ENCODE measurements at places on chromosomes 7 and 10.

DNA sequence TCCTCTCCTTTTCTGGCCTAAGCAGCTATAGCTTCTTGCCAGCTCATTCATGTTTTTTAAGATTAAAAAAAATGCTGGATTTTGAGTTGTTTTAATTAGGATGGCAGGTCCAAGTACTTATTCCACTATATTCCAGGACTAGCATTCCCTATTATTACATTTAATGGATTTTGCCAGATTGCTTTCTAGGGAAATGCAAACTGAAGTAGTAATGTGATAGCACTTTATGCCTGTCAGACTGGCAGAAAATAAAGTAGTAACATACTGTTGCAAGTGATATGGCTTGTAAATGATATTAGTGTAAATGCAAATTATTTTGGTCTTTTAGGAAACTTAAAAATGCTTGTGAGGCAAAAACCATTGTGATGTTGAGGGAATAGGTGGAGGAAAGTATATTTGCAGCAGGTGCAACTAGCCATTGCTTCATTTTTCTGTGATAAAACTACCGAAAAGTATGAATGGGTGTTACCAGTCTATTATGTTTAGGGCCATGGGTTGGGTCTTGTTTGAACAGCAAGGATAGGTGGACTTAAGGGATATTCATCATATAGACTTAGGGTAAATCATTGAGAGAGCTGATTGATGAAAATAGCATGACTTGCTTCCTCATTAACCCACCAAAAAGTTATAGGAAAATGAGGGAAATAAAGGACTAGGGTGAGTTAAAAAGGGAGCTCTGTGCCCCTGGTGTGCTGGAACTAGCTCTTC, 19.9 kb downstream of the ZNRF2 start:
- DNase-seq: no peak

GRCh38 chr10:57741751-57742150, 525.9 kb downstream of the IPMK start:
- DNase-seq: no peak

DNA sequence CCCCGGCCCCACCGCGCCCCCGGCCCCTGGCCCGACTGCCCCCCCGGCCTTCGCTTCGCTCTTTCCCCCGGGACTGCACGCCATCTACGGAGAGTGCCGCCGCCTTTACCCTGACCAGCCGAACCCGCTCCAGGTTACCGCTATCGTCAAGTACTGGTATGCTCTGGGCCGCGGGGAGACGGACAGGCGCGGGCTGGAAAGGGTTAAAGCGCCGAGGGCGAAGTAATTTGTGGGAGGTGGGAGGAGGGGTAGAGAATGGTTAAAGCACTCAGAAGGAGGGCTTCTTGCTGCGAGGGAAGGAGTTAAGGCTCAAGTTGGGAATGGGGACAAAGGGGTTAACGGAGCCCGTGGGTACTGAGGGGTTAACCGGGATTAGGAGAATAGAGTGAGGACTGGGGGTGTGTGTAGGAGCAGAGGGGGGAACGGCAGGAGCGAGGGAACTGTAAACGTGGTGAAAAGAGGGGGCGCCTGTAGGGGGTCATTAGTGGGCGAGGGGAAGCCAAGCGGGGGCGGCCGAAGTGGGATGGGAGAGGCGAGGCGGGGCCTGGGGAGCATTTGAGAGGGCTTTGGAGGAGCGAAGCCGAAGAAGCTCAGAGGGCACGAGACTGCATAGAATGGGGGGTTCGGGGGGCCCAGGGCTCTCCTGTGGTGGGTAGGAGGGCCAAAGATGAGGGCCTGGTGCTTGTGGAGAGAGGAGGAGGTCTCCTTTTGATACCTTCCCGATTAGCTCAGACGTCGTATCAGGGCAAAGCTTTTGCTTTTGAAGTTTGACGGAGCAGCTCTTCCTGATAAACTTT, 605 bp downstream of the SUFU start:
- no peak for DNase-seq

DNA sequence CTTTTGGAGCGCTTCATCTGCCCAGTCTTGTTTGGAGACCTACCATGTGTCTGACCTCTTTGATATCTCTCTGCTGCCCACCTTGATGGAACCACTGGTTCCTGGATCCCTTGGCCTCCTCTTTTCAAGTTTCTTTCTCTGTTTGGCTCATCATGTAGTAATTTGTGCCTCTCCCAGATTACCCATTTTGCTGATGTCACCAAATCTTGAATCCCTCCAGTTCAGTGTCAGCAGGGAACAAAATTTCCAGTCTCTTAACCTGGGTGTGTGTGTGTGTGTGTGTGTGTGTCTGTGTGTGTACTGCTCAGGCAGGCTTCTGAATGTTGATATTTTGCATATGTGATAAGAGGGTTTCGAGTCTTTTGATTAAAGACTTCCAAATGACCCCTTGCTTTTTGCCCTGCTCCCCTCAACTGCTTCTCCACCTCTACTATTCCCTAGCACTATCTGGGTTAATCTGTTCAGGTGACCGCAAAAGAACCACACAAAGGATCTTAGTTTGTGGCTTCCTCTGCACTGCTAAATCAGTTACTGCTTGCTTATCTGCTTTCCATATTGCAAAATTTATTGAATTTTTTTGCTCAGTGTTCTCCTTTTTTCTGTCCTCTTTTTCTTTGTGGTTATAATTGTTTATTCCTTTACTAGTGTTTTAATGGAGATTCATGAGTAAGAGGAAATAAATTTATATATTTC, 25.7 kb downstream of the MYO3A start:
- DNase-seq: no peak

DNA sequence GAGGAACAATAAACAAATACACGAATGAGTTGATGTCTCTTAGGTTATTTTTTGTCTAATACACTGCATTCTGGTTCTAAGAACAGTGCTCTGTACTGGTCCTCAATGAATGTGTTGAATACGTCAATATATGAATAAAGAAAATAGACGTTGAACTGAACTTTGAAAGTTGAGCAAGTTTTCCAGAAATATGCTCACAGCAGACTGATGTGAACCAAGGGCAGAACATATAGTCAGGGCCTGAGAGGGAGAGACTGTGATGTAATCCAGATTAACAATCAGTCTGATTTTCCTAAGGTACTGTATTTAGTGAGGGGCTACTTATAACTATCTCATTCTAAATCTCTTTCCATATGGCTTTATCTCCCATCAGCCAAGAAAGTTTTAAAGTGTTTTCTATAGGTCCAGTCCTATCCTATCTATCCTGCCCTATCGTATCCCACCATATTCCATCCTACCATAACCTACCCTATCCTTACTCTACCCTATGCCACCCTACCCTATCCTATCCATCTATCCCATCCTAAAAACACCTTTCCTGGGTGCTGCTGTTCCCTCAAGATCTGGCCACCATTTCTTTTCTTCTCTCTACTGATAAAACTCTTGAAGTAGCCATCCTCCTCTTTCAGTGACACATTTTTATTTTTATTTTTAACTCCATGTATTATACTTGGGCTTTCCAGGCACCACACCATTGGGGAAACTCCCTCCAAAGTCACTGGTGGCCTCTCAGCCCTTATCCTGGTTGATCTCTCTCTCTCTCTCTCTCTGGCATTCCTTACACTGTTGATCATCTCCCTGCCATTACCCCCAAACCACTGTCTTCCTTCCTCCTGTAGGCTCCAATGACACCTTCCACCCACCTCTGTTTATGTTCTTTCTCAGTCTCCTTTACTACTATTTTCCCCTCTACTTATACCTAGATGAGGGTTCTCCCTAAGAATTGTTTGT, 212.3 kb upstream of the SLC26A5 start:
- DNase-seq: no peak

DNA sequence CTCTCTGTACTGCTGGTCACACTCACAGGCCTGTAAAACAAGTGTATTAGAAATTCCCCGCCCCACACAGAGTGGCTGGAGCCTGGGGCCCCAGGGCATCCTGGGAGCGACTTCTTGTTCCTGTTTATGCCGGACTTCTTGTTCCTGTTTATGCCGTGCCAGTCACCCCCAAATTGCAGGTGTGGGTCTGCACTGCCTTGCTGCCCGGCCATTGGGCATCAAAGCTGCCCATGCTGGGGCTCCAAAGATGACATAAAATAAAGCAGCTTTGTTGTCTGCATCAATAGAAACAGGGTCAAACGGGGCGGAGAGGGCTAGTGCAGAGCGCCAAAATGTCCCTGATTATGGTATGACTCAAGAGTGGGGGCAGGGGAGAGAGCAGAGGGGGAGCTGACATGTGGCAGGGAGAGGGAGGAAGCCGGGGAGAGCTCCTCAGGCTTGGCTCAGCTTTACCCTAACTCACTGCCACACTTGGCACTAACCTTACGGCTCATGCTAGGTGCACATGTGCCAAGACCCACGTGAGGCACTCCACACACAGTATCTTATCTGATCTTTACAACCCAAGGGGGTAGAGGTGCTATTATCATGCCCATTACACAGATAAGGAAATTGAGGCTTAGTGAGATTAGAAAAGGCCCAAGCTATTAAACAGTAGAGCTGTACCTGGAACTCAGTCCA, 98.4 kb downstream of the PIP4K2A start:
- DNase-seq: no peak

DNA sequence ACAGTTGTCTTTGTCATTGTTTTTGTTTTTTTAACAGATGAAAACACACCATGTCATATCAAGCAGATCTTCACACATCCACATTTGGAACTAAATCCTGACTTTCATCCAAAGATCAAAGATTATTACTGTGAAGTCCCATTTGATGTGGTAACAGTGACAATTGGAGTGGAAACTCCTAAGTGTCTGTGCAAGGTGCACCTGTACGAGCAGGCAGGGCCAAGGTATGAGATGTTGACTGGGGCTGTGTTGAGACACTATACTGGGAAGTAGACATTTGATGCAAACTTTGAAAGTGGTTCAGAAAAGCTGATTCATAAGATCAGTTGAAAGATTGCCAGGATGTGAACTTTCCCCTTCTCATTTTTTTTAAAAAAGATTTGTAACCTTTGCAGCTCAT, 152.3 kb downstream of the CPED1 start:
- no peak for DNase-seq

DNA sequence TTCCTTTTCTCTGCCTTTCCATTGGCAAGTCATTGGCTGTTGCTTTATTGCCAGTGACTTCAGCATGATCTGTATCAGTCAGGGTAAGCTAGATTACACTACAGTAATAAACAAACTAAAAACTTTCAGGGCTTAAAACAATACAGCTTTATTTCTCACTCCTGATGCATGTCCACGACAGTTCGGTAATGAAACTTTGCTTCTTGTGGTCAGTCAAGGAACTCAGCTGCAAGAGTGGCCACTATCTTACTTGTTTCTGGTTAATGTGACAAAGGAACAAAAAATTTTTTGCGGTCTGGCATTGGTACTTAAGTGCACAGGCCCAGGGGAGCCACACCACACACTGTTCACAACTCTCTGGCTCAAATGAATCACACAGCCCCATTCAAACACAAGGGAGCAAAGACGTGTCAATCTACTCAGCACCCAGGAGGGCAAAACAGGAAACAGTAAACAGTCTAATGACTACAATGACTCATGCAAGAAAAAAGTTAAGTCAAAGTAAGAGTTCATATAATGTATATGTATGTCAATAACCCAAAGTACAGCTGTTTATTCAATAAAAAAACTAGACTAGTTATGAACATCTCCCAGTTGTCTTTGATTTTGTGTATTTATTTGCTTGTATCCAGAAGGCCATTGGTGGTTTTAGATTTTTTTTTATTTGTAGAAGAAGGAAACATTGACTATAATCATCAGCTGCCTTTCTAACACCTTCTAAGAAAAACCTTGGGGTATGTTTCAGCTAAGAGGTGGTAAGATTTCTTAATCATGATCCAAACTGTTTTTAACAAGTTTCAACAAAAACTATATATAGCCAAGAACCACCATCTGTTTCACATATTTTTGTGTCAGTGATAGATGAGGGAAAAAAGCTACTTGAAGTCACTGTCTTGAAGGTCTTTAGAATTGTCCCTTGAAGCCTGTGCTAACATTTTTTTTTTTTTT, 134.4 kb upstream of the FAM3C start:
- peak; percentile 45 for DNase-seq

DNA sequence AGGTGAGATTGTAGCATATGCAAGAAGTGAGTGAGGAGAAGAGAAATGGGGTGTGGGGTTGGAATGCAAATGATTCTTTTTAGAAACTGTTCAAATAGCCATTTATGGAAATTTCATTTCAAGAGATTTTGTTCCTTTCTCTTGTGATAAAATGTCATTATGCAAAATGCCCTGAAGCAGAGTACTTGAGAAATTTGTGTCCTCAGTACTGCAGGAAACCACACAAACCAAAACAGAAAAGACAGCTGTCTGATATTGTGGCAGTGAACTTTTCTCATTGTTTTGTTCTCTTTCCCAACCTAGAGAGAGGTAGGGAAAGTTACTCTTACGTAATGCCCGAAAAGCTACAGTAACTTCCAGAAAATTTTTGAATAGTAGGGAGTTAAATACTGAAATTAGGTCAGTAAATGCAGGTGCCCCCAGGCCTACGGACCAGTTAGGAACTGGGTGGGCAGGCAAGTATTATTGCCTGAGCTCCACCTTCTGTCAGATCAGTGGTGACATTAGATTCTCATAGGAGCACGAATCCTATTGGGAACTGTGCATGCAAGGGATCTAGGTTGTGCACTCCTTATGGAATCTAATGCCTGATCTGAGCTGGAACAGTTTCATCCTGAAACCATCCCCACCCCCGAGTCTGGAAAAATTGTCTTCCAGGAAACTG, 34.0 kb downstream of the DLD start:
- no peak for DNase-seq

GRCh38 chr10:23343591-23344240, 881 bp downstream of the C10orf67 start:
- peak; percentile 17 for DNase-seq

DNA sequence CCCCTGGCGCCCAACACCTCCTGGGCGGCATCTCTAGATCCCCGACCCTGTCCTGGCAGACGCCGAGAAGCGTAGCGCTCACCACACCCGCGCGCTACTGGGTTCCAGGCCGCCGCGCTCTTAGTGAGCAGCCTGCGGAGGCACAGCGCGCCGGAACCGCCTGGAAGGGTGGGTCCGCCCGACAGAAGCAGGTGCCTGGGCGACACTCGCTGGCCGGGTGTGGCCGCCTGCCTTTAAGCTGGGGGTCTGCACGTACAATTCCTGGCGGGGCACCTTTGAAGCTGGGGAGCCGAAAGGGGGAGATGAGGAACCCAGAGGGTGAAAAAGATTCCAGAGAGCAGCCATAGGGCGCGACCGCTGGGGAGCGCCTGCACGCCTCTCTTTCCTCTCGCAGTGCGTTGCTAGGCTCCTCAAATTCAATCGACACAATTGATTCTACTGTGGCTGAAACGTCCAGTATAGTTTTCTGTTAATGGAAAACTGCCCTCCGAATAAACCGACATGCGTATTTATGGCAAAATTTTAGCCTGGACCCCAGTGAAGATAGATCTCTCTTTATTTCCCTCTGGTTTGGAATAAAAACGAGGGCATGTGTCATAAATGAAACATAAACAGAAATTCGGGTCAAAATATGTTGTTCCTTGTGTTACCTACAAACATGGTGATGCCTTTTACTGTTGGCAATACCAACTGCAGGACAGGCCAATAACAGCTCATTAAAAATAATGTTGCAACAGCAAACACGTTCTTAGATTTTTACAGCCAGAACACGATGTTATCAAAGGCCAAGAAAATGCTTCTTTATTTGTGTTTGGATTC, 4.6 kb downstream of the HMX3 start:
- no peak for DNase-seq

GRCh38 chr10:122648599-122649428, 50.8 kb downstream of the C10orf120 start:
- DNase-seq: no peak

- no peak for DNase-seq
Measured at GRCh38 chr7:135905355-135905754, 71.8 kb downstream of the MTPN start.
